AG08395 (cell line): ENCODE measurements at places on chromosomes 6 and 20.

DNA sequence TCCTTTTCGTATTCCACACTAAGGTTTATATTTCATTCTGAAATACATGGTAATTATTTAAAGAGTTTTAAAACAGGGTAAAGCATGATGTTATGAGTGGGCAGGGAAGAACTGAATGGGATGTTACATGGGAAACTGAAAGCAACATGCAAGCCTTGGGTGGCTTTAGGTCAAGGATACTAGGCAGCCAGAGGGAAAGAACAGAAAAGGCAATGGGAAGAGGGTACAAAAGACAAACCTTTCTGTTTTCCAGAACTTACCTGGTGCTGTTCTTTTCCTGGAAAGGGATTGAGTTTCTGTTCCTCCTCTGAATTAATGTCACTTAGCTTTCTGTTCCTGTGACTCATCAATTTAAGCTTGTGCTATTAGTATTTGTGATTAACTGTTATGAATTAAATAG is 71.2 kb upstream of the SMIM8 start:
- no peak for DNase-seq

DNA sequence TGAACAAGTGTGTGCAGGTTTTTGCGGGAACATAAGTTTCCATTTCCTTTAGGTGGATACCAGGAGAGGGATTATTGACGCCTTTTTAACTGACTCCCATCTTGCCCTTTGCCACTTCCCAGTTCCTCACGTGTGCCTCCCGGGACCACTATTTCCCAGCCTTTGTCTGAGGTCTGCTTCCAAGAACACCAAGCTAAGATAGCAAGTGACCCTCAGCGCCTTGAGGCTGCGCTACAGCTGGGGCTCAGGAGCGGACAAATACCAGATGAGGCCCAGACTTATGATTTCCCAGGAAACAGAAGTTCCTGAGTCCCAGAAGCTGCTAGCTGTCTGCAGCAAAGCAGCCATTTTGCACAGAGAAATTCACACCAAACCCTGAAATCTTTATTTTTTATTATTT is 216.7 kb downstream of the SYNDIG1 start:
- DNase-seq: no peak

DNA sequence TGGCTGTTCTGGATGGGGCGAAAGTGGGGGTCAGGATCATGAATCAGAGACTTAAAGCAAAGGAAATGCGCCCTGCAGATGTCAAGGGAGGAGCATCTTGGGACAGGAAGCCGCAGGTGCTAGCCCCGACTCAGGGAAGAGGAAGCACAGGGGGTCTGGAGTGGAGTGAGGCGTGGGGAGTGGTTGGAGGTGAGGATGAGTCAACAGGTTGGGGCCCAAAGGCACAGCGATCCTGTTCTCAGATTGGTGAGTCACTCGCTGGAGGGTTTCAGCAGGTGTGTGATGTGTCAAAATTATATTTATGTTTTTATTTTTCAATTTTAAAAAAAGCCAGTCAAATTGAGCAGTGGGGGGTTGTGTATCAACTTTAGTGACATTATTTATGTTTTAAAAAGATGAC is 19.0 kb downstream of the PACSIN1 start:
- no peak for DNase-seq

- DNase-seq: no peak
Observed at GRCh38 chr20:62695448-62696414, 12.9 kb upstream of the NTSR1 start.

DNA sequence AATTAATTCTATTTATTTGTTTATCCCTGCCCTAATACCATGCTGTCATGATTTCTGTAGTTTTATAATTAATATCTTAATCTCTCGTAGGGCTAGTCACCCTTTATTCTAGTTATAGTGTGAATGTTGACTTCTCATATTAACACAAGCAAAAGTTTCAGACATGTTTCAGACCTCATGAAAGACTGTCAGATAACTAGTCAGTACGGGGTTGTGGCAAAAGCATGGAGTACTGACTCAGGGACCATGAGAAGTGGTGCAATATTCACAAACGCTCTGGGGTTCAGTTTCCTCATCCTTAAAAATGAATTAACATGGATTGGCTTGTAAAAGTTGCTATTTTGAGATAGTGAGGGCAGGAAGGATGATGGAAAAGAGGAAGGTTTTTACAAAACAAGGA is 148.9 kb downstream of the TMEM200A start:
- DNase-seq: no peak

DNA sequence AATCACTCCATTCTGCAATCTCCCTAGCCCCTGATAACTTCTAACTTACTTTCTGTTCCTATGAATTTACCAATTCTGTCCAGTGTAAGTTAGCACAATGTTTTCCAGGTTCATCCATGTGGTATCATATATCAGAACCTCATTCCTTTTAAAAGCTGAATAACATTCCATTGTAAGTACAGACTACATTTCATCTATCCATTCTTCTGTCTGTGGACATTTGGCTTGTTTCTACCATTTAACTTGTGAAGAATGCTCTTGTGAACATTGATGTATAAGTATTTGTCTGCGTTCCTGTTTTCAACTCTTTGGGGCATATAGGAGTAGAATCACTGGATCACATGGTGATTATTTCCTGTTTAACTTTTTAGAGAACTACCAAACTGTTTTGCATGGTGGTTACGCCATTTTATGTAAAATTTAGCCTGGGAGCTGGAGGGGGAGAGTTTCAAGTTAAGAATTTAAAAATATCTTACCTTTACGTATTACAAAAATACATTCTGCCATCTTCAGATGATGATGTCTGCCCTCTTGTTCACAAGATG is 156.5 kb downstream of the BTBD3 start:
- no peak for DNase-seq

DNA sequence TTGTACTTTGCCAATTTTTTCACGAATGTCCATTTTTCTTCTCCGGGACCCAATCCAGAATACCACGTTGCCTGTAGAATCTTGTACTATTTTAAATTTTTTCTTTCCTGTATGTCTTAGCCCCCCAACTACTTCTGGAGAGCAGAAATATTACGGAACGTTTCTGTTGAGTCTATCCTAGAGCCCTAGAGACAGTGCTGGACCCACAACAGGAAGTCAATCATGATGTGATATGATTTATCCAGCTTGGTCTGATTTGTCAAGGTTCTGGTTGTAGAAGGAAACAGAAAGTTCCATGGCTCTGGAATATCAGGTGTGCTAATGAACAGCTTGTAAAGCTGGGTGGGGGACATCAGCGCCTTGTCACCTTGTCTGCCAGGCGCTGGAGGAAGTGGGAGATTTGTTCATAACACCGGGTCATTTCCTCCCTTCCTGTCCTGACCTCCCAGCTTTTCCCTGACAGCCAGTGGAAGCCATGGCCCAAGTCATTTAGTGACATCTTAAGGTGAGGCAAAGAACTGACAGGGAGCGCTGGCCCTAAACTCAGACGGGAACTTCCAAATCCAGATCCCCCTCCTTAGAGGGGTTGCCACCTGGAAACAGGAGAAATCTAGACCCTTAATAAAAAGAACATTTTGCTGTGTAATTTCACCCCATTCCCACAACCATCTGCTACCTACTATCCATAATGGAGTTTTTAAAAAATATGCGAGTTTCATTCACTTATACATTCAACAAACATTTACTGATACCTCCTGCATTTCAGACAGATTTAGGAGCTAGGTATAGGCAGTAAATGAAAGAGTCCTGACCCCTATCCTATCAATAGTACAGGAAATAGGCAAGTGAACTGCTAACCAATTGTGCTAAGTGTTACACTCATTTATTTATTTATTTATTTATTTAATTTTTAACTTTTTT is 130.5 kb downstream of the ZFP64 start:
- DNase-seq: peak; percentile 42

DNA sequence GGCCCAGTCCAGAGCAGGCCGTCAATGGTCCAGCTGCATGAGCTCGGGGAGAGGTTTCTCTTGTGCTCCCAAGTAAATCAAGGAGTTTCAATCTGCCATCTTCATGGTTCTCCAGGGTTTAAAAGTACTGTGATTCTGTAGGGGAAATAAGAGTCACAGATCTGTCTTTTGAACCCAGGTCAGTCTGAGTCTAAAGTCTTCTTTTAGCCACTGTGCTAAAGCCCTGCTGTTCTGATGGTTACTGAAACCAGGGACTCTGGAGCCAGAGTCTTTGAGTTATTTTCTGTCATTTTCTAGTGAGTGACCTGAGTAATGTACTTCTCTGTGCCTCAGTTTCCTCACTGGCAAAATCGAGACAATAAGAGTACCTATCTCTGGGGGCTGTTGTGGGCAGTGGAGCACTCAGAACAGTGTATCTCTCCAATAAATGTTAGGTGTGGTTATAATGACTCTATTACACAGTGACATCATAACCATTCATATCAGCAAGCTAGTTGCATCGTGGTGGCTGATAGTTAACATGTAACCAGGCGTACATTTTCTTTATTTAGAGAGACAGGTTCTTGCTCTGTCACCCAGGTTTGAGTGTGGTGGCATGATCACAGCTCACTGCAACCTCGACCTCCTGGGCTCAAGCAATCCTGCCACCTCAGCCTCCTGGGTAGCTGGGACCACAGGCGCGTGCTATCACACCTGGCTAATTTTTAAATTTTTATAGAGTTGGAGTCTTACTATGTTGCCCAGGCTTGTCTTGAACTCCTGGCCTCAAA is 74.6 kb upstream of the KCNG1 start:
- no peak for DNase-seq

DNA sequence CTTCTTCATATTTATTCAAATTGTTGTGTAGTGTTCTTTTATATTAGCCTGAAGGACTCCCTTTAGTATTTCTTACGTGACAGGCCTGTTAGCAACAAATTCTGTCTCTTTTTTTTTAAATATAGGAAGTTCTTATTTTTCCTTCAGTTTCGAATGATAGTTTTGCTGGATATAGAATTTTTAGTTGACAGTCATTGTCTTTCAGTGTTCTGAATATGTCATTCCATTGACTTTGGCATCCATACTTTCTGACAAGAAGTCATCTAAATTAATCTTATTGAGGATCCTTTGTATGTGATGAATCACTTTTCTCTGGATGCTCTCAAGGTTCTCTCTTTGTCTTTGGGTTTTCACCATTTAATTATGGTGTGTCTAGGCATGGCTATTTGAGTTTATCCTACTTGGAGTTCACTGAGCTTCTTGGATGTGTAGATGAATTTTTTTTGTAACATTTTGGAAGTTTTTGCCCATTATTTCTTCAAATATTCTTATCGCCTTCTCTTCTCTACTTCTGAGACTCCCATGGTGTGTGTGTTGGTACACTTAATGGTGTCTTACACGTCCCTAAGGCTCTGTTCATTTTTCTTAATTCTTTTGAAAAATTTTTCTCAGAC is 82.5 kb upstream of the GTSF1L start:
- DNase-seq: no peak

DNA sequence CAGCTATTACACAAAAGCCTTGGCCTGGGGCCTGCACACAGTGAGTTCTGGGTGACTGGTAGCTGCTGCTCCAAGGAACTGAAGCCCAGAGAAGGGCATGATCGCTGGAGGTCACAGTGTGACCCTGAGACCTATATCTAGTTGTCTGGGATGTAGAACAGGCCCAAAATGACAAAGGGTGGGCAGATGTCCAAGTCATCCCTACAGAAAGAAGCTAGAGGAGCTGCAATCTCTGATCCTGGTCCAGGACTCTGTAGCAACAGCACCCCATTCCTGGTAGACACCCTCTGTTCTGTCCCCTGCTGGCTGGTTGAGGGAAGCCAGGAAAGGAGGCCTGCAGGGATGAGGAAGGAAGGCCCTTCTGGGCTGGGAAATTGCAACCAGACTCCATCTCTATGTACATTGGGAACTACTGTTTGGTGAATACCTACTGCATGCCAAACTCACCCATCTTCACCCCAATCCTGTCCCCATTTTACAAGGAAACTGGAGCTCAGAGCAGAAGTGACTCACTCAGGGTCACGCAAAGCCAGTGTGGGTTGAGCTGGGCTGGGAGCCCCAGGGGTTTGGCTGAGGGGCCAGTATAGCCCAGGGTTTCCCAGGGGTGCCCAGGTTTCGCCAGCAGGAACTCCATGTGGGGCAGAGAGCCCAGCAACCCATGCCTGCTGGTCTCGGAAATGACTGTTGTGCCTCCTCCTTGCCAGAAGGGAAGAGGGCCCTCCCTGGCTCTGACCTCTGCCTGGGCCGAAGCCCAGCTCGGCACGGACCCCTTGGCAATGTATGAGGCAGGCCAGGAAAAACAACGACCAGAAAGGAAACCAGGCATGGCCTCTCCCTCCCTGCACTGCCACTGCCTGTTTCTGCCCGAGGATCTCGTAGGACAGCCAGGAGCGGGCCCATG is 44.9 kb upstream of the TLDC2 start:
- DNase-seq: peak; percentile 52

GRCh38 chr6:155003476-155003875 is 8.4 kb downstream of the TIAM2 start:
- no peak for DNase-seq

DNA sequence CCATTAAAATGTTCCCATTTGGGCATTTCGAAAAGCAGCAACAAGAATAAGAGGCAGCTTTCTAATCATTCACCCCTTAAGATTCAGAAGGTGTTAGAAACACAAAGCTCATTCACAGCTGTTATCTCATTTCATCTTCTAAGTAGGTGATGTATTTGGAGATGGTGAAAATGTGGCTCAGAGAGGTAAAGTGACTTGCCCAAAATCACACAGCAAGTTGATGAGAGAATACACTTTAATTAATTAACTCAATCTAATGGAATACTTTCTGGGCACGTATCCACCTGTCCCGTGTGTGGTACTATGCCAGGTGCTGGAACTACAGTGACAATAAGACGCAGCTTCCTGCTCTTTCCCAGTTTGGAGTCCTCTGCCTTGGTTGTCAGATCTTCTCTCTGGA is 147.4 kb upstream of the LRFN2 start:
- DNase-seq: no peak
